Cortex of kidney (tissue), 1 donor: ENCODE measurements at places on chromosomes 4 and X.

DNA sequence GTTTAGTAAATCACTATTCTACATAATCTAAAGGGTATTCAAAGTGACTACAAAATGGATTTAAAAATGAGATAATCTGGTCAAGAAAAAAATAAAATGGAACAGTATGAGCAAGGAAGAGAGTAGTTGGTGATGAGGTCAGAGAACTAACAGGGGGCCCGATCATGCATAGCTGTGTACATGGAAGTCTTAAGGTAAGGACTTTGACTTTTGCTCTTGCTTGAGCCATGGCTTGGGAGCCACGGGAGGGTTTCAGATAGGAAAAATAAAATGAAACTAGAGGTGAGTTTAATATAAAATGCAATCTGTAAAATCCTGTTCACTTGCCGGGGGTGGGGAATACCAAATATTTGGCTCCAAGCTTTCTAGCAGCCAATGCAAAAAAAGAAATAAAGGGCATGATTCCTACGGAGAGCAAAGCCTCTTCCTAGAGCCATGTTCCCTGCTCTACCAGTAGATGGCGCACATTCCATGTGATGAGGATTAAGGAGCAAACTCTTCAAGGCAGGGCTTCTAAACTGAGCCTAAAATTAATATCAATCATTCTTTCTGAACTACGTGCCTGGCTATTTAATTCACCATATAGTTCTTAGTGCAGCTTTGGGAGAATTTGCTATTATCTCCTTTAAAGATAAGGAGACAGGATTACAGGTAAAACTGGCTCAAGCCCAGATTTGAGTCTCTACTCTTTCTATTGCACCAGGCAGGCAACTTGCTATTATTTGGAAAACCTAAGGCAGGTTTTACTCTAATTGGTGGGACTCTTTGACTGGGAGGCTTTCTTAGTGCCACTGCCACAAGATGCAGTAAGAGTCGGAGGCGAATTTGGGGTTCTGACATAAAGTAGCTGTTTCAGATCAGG is 6.8 kb upstream of the CLCN5 start:
- DNase-seq, result no peak

DNA sequence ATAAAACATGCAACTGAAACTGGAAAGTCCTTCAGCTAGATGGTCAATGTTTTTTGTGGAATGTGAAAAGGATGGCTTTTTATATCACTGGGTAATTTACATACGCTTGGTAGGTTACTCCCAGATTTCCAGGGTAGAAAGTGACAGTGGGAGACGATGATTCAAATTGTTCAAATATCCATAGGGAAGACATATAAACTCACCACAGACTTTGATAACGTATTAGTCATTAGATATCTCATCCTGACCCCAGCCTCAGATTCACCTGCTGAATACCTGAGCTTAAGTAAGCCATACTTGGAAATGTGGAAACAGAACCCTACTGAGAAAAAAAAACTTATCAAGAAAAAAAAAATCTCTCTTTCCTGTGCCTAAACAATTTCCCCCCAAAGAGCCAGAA is 169.4 kb downstream of the ZNF674 start:
- DNase-seq, result no peak

- DNase-seq, result no peak
These were observed 223.8 kb downstream of the IL1RAPL2 start for GRCh38 chrX:104789784-104790183.

- no peak for DNase-seq
These were observed 1569.7 kb upstream of the IGFBP7 start for GRCh38 chr4:58679886-58680285.

DNA sequence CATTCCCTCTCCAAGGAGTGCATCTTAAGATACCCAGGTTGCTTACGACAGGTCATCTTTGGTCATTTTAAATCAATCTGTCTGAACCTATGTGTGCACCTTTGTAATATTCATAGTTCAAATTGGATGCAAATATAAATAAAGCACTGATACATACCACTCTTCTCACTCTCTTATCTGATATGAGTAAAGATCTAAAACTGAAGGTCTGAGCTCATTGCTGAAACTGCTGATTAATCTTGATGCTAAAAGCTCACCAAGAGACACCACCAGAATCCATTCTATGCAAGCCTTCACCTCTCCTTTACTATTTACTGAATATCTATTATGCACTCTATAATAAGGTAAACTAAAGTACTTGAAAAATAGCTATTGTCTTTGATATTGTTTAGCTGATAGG is 16.6 kb downstream of the HSD17B13 start:
- no peak for DNase-seq

DNA sequence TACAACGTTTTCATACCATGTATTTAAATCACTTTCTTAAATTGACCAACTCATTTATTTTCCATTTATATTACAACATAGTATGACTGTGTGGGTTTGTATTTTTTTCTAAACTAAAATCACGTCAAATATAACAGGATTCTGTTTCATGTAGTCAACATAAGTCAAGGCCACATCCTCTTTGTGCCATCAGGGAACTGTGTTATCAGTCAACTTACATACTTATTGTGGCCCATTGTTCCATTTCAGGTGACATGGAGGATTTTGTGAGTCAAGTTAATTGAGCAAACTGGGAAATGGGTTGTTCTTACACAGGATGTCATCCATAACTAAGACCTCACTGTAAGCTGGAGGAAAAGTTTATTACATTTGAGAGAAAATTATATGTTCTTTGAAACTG is 35.9 kb downstream of the STK26 start:
- no peak for DNase-seq

GRCh38 chr4:139685180-139685579 is 19.6 kb downstream of the MGST2 start:
- no peak for DNase-seq

DNA sequence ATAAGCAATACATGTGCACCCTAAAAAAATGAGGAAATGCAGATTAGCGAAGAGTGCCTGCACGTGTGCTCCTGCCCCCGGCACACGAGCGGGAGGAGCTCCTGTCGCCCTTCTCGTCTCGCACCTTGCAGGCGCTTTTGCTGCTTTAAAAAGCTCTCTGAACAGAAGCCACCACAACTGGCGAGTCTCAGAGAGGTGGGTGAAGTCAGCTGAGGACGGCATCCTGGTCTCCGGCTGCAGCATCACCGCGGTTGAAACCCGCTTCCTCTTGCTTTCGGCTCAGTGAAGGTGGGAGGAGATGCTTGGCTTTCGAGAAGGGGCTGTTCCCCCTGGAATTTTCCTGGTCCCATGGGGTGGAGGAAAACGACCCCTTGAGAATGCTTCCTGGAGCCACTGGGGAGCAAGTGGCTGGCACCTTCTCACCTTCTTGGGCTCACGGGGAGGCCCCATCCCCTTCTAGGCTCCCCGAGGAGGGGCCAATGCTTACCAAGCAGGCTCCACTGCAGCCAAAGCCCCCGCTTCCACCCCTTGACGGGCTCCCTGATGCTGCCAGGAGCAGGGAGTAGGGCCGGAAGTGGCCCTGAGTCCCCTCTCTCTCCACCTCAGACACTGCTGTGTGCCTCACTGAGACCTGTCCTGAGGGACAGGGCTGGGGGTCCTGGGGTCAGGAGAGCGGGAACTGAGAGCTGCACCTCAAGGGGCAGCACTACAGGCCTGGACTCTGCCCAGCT is 29.2 kb upstream of the MXD4 start:
- no peak for DNase-seq

DNA sequence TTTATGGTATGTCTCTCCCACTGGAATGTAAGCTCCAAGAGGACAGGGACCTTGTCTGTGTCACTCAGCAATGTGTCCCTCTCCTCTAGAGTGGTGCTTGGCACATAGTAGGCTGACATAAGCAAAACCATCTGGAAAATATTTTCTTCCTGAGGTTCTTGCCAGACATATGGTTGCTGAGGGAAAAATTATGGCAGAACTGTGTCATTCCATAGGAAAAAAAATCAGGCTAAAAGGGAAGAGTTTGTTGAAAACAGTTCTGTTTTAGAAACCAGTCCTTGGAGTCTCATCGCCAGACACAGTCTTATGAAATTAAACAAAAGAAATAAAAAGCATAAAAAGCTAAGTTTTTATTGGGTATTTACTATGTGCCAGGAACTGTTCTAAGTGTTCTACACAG is 60.9 kb downstream of the RTL9 start:
- DNase-seq, result no peak

DNA sequence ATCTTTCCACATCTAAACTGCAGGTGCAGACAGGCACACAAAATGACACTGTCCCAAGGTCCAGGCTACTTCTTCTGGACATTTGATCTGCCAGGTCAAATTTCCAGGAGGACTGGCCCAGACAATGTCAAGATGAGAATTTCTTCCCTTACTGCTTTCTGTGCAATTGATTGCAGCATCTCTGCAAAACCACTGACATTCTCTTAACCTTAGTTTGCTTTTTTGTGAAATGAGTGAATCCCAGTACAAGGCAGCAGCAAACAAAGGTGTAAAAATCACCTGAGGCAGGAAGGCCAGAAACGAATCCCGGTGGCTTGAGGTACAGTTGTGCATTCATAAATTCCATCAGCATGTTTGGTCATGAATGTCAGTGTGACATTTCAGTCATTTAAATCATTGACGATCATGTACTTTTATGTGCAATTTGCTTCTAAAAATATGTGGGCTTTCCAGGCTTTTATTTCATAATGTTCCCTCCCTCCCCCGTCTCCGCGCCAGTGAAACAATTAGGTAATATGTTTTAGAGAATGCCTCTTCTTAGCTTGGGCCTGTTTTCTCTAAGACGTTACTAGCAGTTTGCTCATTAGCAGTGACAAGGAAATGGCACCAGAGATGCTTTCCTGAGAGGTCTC is 39.1 kb downstream of the NHS start:
- DNase-seq, result no peak

DNA sequence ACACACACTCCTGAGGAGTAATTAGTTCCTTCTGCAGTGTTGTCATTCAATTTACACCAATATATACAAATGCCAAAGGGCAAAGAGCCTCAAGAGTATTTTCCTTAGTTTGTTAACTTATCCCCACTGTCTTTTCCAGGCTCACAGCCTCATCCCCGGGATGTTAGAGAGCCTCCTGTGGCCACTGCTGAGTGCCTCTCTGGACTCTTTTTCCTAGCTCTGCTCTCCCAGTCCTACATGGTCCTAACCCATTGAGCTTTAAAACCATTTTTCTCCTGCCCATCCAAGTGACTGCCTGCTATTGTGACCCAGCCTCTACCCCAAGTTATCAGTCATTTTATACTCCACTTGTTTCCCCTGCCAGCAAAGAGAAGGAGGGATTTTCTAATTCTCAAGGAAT is 23.5 kb upstream of the TTC29 start:
- DNase-seq, result no peak

- DNase-seq, result no peak
These were observed 58.4 kb downstream of the AMELX start for GRCh38 chrX:11351375-11352295.

GRCh38 chrX:20315140-20315539 is 48.4 kb upstream of the RPS6KA3 start:
- no peak for DNase-seq

- no peak for DNase-seq
These were observed 51.7 kb downstream of the METTL14 start for GRCh38 chr4:118736900-118737299.

DNA sequence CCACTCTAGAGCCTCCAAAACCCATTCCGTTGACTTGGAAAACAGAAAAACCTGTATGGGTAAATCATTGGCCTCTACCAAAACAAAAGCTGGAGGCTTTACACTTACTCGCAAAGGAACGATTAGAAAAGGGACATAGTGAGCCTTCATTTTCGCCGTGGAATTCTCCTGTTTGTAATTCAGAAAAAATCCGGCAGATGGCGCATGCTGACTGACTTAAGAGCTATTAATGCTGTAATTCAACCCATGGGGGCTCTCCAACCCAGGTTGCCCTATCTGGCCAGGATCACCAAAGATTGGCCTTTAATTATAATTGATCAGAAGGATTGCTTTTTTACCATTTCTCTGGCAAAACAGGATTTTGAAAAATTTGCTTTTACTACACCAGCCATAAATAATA is 60.8 kb downstream of the ZNF732 start:
- no peak for DNase-seq

DNA sequence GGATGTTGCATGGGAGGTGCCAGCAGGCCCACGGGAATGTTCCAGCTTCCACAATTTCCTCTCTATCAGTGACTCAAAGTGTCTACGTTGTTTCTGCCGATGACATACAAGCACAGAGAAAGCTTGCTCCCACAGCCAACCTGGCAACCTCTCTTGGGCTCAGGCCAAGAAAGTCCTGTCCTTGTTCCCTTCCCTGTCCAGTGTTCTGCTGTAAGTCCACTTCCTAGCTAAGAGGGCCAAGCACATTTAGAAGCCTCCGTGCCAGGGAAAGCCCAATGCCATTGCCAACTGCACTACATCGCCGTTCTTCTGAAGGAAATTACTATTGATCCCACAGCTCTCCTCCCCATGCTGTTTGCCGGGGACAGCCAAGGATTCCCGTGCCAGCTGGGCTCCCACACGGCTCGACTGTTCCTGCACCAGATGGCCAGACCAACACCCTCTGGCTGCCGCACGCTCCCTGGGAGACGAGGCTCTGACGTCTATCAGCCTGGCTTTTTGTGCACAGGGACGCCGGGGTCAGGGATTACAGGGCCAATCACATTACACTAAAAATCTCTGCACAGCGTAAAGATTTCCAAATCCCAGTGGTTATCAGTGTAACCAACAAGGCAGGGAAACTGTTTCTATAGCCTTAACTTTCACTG is 284.0 kb downstream of the BCOR start:
- no peak for DNase-seq
